HT-29 (cell line): ENCODE measurements at places on chromosomes 3 and 15. TPM values are rescaled to one million over a fixed set of nuclear protein-coding genes. Genes with fewer than 3 reads are reported as not detected.

DNA sequence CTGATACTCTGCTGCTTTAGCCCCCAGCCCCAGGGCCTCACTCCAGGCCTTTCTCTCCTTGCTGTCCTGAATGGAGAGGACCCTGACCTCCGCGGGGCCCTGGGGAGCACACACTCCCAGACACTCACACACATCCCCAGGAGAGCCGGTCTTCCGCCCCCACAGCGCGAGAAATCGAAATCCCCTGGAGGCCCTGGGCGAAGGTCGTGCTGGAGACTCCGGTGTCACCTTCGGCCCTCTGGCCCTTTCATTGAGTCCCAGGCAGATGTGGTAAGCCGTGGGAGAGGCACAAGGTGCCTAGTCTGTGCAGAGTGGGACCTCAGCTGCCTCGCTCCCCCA lies 848 bp upstream of the GOLGA8B start:
- DNase-seq: peak; percentile 9

THRB gene
- 0.81 and 0.94 TPM in 2 replicates for total RNA-seq

DNA sequence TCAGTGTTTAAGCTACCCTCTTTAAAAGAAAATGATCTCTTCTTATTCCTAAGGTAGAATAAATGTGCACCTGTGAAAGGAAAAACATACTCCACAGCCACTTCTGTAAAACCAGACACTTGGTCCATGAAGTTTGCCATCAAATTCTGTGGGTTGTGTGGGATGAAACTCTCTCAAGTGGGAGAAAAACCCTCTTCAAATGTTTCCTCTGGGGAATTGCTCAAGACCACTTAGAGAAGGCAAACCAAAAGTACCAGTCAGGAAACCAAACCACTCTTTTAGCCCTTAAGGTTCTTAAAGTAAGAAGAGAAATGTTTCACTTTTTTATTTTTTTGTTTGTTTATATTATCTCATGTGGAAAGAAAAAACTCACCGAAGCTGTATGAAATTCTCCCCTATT lies 1.2 kb downstream of the COL8A1 start:
- DNase-seq: no peak

DNA sequence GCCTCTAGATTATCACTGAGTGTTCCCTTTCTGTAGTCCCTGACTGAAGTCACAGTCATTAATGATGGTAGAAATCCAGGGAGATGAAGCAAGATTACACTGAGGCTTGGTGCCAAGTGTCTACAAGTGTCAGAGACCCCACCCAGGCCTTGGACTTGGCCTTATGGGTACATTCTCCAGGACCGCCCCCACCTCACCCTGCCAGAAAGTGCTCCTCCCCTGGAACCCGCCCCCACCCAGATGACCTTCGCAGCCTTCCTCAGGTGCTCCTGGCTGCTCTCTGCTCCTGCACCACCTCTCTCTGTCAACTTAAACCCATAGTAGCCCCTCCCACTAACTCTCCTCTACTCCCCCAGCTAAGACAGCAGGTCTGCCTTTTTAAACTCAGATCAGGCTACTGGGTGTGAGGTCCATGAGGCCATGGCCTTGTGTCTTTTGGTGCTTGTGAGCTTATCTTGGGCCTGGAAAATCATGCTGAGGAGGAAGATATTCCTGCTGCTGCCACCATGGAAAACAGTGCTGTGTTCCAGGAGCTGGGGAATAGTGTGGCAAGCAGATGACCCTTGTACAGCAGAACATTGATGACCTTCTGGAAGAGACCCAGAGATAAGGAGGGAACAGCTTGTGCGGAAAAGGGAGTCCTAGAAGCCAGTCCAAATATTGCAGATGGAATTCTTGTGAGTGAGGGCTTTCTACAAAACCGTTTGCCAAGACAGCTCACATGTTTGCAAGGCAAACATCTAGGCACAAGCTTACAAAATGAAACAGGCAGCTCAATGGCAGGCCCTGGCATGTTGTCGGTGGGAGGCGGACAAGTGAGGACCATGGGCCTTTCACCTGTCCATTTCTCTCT lies 40.3 kb upstream of the NDUFB4 start:
- DNase-seq: no peak

UBR1 gene
- 20.2 and 23.6 TPM in 2 replicates for total RNA-seq

DNA sequence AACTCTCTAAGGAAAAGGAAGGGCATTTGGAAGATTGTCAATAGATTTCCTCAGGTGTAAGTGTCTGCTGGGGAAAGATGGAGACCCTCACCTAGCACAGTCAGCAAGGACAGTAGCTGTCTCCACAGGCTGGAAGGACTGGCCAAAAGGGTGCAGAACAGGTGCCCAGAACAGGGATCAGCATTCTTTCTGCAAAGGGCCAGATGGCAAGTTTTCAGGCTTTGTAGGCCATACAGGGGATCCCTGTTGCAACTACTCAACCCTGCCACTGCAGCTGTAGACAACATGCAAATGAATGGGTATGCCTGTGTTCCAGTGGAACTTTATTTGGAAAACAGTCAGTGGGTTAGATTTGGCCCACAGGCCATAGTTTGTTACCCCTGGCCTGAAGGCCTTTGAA lies 8.1 kb downstream of the AGBL1 start:
- DNase-seq: no peak

PPM1L gene
- 14.8 and 19.2 TPM in 2 replicates for total RNA-seq

- peak; percentile 31 for DNase-seq
Observed at GRCh38 chr3:159322322-159322939, 520.6 kb downstream of the MFSD1 start.

TTLL13 gene
- 0.03 and 0.28 TPM in 2 replicates for total RNA-seq

GRCh38 chr15:88803241-88803919 lies at the start of gene ACAN:
ACAN (plus strand) TSS chr15:88803436; CDS start chr15:88836207, 32,771 bp downstream.
- DNase-seq: no peak

HHLA2 gene
- total RNA-seq: 2.2 and 4.2 TPM in 2 replicates
